ENCODE measurements at places on chromosomes 7 and 10. TPM values are rescaled to one million over a fixed set of nuclear protein-coding genes. Genes with fewer than 3 reads are reported as not detected.
A peak's percentile ranks its signal among the peaks of the same experiment; 100 is the strongest.

AP5Z1 gene
- 62.4 TPM for polyA plus RNA-seq

DNA sequence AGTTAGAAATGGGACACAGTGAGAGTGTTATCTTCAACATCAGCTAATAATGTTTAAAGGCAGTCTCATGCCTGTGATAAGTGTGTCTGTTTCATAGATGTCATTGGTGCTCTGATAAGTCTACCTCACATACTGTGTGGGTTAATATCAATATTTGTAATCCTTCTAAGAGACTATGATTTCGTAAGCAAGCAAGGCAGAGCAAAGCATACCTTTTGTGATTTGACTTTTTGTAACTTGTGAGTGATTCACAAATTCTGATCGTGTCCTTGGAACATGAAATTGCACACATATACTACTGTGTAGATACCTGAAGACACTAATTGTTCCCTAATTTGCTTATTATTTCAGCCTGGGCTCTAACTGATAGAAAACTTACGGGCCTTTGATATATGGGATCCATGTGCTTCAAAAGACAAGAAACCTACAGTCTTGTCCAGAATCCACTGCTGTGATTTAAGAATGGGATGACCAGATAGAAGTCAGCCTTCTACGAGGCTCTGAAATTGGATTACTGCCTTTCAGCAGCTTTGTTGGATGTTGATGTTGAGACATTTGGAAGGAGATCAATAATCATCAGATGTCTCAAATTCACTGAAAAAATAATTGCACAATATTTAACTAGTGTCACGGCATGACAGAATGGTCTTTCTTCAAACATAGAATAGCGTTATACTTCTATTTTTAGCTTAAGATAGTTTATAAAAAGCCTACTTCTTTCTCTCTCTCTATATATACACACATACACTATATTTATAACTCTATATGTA, 63.2 kb upstream of the KLF6 start:
- DNase-seq, result no peak

DNA sequence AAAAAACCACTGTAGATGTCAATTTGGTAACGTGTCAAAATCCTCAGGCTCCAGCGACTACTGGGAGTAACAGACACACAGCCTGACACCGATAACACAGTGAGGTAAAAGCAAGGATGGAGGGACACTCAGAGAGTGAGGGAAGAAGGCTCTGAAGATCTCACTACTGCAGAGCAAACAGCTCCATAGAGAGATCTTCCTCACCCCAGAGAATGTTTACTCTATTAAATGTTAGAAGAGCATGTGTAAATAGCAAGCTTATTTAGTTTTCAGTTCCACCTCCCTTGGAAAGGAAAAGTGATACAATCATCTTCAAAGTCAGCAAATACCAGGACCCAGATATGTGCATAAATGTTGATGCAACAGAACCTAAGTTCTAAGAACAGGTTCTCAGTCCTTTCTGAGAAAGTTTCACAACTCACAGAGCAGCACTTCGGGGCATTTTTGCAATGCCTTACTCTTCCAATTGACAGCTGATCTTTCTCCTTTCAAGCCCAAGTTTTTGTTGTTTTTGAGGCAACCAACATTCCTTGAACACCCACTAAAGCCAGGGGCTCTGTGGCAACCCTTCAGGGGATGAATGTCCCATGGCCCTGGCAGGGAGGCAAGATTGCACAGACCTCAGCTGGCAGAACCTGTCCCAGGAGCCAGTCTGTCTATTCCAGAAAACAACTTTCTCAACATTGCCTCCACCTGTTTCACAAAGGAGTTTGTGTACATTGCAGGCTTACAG, 177.4 kb downstream of the SFMBT2 start:
- DNase-seq, result no peak

PAPOLB gene
- 0.01 TPM for polyA plus RNA-seq

NUTM2A gene
- polyA plus RNA-seq, result 1.2 TPM

DNA sequence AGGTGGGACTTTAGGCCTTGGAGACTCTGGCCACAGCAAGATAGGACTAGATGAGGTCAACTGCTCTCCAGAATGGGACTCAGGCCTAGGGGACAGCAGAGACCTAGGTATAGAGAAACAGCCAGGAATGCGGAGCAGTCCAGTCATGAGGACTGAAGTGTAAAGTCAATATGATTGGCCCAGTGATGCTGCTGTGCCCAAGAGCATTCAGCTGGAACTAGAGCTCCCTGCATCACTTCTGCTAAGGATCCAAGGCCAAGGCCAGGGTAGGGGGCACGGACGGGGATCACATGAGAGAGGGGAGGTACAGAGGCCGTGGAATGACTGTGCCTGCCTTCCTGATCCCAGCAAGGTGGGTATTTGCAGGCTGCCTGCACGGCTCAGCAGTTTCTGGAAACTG, 237.9 kb downstream of the FRMD4A start:
- DNase-seq, result no peak

DNA sequence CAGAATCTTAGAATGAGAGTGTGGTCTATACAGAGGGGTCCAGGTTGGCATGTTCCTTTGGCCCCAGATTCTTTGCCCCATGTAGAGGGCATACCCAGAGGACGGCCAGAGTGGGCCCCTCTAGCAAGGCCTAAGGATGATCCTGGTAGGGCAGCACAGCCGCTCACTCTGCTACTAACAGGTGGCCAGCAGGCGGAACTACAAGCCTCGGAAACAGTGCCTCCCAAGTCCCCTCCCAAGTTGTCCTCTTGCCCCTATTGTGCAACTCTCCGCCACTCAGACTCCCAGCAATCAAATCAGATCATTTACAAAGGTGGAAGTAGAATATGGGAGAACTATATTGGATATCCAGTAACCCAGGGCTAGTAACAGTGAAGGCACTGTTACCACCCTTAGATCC, 107.4 kb downstream of the STRA8 start:
- DNase-seq, result no peak

DNA sequence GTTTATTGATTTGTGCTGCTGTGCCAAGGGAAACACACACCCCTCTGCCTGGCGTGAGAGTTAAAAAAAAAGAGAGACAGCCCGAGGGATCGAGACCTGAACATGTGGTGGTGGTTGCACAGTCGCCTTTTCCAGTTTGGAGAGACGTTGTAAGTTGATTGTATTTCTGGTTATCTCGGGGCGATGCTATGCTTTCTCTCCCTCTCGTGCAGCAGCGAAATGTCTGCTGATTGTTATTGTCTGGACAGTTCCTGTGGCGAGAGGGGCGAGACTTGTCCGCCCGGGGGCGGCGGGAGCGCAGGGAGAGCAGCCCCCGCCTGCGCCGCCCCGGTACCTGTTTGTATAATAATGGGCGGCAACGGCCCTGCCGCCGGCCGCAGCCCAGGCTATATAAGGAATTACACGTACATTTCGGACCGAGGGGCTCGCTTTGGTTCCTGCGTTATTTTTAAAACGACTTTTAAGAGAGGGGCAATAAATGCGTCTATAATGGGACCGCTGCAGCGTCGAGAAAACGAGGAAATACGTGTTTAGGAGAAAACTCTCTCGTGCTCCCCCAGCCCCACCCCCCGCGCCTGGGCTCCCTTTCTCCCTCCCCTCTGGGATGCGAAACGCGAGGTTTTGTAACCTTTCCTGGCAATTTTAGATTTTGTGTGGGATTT, 1.7 kb downstream of the ZEB1 start:
- peak; percentile 35 for DNase-seq

- no peak for DNase-seq
Measured at GRCh38 chr7:137449016-137449415, 105.5 kb upstream of the PTN start.

DNA sequence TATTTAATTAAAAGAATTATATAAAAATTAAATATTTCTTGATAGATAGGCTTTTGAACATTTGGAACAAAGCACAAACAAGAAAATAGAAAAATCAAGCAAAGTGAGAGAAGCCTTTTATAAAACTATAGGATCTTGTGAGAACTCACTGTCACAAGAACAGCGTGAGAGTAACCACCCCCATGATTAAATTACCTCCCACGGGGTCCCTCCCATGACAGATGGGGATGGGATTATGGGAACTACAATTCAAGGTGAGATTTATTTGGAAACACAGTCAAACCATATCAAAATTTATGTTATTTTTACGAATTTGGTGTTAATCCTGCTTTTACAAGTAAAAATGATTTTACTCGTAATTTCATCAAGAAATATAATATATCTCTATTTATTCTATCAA, 1136.1 kb upstream of the POT1 start:
- no peak for DNase-seq

DNA sequence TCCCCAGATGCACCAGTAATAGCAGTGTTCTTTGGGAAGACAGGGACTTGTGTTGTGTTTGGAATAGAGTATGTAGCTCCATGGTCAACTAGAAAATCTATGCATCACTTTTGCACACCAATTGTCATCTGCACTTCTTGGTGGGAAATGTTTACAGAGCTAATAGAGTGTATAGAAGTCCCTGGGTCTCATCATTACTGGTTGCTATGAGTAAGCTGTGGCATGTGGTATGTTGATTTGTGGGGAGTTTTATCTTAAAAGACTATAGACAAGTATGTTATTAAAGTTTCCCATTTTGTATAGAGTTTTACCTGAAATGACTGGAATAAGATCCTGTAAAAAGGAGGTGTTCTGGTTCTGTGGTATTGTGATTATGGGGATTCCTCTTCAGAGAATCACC, 55.4 kb upstream of the PRSS1 start:
- no peak for DNase-seq
